Heart right ventricle (tissue), 16 donors: ENCODE measurements at places on chromosomes 1 and 21. TPM values are rescaled to one million over a fixed set of nuclear protein-coding genes. Genes with fewer than 3 reads are reported as not detected.

- DNase-seq = no peak
Measured at GRCh38 chr1:51928896-51929295, 50.4 kb upstream of the NRDC start.

DNA sequence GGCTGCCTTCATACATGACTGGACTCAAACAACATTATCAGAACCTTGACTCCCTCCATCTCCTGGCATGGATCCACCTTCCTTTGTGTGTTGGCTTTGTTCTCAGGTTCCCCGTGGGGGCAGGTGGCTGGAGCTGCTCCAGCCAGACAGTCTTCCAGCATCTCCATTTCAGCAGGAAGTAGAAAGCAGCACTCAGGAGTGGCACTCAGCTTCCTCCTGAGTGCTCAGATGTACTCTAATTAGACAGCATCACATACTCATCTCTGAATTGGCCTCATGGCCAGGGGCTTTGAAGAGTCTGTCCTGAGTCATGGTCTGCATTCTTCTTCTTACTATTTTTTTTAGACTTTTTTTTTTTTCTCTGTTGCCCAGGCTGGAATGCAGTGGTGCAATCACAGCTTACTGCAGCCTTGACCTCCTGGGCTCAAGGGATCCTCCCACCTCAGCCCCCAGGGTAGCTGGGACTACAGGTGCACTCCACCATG is 27.9 kb downstream of the OVAAL start:
- no peak for DNase-seq

GRCh38 chr1:25685938-25686665 is 69.5 kb downstream of the MAN1C1 start:
- DNase-seq = no peak

GRCh38 chr1:177432897-177433296 is 262.1 kb downstream of the BRINP2 start:
- DNase-seq = no peak

- no peak for DNase-seq
Measured at GRCh38 chr1:19466112-19466561, 19.2 kb downstream of the CAPZB start.

The NBL1 gene
- total RNA-seq = 29.4 TPM
